ENCODE measurements at places on chromosomes 3 and 15. TPM values are rescaled to one million over a fixed set of nuclear protein-coding genes. Genes with fewer than 3 reads are reported as not detected.

The PLIN1 gene
- 132 TPM for total RNA-seq

The ALDH1L1 gene
- 29.0 TPM for total RNA-seq

GRCh38 chr3:98966434-98966833 is 64.9 kb upstream of the DCBLD2 start:
- H3K4me1 ChIP-seq = no peaks in the 10 kb centered on the region
- no peak for DNase-seq
- no peaks in the 10 kb centered on the region for H3K36me3 ChIP-seq
- no peak overlapping the region for H3K4me3 ChIP-seq

DNA sequence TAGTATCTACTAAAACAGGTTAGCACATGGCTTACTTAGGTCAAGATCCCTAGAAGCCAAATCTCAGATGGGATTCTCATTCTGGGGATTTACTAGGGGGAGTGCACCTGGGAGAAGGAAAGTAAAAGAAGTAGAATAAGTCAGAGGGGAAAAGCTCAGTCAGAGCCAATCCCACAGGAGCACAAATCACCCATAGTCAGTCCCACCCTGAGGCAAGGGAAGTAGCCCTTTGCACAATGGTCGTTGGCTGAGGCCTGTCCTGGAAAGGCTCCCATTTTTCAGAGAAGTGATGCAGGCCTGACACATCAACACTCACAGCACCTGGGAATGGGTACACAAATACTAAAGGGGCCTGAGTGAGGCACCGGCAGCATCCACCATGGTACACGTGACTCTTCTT is 39.8 kb downstream of the SST start:
- DNase-seq = no peak
- no peaks in the 10 kb centered on the region for H3K36me3 ChIP-seq
- H3K4me1 ChIP-seq = no peaks in the 10 kb centered on the region

Data from breast epithelium (tissue), 4 donors.